ENCODE measurements at places on chromosomes 12 and 14.

- no peak for DNase-seq
These were observed 12.9 kb downstream of the ISCA2 start for GRCh38 chr14:74506411-74506851.

DNA sequence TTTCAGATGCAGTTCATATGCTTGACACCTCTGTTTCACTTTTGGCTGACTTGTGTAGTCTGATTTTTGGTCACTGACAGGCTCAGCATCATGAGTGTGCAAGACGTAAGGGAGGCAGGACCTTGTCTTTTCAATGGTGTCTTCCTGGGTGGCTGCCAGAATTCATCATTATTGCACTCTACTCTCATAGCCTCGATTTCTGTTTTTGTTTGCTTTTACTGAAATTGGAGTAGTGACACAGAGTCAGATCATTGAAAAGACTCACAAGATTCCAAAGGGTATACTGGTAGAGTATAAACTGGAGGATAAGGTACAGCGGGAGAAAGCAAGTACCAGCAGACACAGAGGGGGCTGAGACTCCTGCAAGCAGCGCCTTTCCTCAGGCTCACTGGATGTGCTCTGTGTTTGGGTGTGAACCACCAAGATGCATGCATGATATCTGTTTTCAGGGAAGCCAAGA is 126.3 kb upstream of the FGD4 start:
- no peak for DNase-seq

DNA sequence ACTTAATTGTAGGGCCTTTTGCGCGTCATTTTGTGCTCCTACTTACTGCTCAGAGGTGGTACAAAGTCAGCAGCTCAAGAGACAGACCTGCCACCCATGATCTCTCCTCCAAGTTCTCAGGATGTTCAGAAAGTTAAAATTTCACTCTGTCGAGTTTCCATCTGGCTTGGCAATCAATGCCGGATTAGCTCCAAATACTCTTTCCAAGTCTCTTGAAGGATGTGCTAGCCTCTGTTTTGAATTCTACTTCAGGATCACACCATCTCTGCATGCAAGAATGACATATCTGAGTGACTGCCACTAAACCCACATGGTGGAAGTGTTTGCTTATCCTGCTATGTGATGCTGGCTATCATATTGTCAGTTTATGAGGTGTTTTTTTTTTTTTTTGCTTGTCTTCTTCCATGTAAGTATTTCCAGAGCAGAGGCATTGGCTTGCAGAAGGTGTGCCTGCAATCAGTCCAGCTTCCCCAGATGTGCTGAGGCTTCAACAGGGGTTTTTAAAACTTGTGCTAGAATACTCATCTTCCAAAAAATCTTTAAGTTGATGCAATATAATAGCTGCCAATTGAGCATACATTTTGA is 125.6 kb downstream of the RGS6 start:
- no peak for DNase-seq

- no peak for DNase-seq
These were observed 38.9 kb downstream of the KIF21A start for GRCh38 chr12:39404000-39404399.

GRCh38 chr12:77372026-77372425 is 306.7 kb upstream of the E2F7 start:
- DNase-seq, result no peak

DNA sequence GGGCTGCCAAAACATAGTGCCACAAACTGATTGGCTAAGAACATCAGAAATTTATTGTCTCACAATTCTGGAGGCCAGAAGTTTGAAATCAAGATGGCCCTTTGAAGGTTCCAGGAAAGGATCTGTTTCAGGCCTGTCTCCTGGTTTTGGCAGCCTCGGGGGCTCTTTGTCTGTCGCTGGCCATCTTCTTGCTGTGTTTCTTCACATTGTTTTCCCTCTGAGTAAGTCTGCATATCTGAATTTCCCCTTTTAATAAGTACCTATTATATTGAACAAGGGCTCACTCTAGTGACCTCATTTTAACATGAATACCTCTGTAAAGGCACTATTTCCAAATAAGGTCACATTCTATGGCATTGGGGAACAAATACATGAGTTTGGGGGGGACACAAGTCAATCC is 467.1 kb upstream of the MGAT4C start:
- no peak for DNase-seq

- DNase-seq, result no peak
These were observed 745 bp upstream of the NAA30 start for GRCh38 chr14:57389646-57390036.

- no peak for DNase-seq
These were observed 126.3 kb upstream of the FBXO33 start for GRCh38 chr14:39558525-39558924.

DNA sequence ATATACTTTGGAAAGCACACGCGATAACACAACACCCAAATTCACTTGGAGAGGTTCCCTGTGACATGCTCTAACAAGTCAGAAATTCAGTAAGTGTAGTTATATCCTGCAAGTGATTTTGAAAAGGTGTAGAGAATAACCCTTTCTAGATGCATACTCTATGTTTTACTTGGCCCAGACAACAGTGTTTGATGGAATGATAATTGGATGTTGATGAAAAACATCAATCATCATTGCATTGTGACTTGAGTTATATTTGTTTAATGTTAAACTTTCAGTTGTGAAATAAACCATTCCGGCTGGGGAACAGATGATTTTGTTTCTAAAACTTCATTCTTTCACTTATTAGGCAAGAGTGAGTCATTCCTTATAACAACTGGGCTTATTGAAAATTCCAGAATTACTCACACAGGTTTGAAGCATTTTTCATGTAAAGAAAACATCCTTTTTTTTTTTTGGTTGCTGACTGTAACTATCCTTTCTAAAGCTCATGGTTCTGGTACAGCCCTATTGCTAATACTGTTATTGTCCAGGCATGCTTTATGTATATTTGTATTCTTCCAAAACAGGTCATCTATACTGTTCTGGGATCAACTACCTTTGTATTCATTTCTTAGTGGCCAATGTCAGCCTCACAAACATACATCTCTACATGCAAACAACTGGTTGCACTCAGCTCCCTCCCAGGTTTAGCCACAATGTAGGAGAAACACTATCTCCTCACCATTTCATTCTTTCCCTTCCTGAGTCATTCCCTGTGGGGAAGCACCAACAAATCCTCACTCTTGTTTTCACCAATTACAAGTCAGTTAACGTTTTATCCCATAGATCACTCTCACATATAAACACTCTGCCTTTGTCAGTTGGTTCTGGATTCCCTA is 121.2 kb upstream of the LRIG3 start:
- no peak for DNase-seq

- no peak for DNase-seq
These were observed 14.2 kb downstream of the RAB21 start for GRCh38 chr12:71768900-71769299.

DNA sequence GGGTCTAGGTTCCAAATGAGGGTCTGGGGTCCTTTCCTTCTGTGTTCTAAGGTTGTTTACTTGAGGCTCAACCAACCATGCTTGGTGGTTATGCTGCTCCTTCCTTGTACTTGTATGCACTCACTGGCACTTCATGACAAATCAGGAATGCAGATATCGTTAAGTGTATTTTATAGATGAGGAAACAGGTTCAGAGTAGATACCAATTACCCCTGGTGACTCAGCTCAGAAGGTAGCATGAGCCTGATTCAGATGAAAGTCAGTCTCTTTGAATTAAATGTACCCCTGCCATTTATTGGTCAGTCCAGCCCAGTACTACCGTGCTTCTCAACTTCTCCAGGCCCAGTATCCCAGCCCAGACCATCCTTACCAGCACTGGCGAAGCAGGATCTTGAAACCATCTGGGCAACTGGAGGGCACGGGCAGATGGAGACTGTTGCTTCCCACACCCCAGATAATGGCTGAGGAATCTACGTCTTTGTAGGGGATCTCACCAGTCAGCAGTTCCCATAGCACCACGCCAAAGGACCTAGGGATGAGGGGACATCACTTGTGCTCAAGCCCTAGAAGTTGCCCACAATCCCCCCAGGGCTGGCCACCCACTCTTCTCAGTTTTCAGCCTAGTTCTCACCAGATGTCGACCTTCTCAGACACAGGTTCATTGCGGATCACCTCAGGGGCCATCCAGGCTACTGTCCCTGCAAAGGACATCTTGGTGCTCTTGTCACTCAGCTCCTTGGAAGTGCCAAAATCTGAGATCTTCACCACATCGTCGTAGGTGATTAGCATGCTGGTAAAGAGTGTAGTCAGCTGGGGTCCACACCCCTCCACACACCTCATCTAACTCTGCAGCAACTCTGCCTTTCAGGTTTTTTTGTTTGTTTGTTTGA is 14.3 kb downstream of the MAP3K12 start:
- no peak for DNase-seq

DNA sequence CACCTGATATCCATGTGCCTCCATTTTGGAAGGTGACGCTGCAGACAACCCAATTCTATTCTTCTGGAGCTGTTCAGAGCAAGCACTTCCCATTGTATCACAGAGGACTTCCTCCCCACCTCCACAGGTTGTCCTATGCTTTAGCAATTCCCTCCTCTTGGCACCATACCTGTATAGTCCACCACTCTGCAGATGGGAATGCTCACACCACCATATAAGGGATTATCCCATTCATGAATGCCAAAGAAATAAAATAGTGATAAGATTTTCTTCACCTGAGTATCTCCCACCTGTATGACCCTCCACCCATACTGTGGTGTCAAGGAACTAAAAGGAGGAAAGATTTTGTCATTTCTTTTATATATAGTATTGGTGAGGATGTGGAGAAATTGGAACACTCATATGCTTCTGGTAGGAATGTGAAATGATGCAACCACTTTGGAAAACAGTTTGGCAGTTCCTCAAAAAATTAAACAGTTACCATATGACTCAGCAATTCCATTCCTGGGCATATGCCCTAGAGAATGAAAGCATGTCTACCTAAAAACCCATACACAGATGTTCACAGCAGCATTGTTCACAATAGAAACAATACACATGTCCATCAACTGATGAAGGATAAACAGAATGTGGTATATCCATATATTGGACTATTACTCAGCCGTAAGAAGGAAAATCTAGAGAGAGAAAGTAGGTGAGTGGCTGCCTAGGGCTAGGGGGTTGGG is 75.2 kb downstream of the FIGNL2 start:
- no peak for DNase-seq

DNA sequence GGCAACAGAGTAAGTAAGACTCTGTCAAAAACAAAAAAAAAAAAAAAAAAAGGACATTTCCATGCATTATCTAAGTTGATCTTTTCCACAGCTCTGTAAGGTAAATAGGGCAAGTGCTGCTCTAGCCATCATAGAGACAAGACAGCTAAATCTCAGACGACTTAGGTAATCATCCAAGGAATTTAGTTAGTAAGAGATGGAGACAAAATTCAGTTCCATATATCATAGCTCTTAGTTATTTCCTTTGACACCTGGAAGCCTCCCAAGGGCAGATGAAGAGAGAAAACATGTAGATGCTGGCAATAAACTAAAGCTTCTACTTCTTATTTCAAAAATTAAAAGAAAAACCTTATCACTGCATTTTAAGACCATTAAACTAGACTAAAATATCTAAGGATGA is 48.7 kb downstream of the ST8SIA1 start:
- no peak for DNase-seq

GRCh38 chr12:88325816-88326189 is 183.7 kb downstream of the TMTC3 start:
- no peak for DNase-seq

DNA sequence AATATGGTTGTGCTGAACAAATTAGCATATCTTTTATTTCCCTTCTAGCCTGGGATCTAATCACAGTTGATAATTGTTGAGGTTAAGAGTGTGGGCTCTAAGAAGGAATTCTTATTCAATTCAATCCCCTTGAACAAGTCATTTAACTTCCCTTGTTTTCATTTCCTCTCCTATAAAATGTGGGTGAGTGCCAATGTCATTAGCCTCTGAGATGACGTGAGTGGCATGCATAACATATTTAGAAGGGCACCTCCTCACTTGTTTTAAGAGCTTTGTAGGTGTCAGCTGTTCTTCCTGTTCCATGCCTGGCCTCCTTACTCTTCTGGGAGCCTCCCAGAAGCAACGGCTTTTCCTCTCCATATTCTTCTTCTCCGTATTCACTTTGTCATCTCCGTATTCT is 155.4 kb upstream of the NEDD1 start:
- no peak for DNase-seq

DNA sequence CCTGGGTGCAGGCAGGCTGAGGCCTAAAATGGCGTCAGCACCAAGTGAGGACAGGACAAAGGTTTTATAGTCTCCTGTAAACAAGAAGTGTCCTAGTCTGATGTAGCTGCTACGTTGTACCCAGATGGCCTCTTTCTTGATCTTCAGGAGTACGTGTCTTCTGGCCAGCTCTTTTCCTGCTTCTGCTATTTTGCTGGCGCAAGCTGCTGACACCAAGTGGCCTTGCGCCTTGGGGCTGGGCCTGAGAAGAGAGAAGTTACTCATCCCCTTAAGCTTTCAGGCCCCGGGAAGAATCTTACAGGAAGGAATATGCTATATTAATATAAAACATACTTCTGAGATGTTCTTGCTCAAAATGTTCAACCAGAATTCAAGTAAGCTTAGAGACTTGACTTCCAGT is 605.2 kb downstream of the GALC start:
- no peak for DNase-seq

GRCh38 chr12:9991876-9992275 is 7.0 kb downstream of the CLEC1B start:
- no peak for DNase-seq

DNA sequence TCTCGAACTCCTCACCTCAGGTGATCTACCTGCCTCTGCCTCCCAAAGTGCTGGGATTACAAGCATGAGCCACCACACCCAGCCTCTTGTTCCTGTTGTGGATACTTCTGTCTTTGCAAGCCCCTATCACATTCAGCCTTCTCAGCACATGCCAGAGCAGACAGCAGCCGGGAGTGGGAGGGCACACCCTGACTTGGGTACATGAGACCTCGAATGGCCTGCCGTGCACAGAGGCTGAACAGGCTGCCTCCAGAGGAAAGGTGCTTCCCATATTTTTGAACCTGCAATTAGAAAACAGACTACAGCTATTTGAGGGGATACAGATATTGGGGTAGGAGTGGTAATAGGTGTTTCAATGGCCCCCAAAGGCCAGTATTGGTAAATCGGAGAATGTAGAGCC is 307.3 kb upstream of the DIO3 start:
- DNase-seq, result no peak

DNA sequence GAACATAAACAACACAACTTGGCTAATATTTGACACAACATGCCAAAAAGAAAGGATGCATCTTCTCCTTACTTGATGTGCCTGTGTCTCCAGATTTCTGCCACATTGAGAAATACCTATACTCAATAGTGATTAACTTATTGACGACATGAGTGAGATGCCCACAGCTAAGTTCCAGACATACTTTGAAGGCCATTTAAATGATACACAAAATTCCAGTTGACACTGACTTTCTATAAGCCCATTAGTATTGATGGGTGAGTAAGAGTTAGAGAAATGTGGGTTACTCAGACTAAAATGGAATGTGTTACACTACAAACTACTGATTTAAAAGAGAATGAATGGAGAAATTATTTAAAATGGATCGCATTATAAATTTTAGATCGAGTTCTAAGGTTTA is 838.2 kb upstream of the MGAT4C start:
- no peak for DNase-seq
